AG09319 (cell line): ENCODE measurements at places on chromosomes 4 and X.

DNA sequence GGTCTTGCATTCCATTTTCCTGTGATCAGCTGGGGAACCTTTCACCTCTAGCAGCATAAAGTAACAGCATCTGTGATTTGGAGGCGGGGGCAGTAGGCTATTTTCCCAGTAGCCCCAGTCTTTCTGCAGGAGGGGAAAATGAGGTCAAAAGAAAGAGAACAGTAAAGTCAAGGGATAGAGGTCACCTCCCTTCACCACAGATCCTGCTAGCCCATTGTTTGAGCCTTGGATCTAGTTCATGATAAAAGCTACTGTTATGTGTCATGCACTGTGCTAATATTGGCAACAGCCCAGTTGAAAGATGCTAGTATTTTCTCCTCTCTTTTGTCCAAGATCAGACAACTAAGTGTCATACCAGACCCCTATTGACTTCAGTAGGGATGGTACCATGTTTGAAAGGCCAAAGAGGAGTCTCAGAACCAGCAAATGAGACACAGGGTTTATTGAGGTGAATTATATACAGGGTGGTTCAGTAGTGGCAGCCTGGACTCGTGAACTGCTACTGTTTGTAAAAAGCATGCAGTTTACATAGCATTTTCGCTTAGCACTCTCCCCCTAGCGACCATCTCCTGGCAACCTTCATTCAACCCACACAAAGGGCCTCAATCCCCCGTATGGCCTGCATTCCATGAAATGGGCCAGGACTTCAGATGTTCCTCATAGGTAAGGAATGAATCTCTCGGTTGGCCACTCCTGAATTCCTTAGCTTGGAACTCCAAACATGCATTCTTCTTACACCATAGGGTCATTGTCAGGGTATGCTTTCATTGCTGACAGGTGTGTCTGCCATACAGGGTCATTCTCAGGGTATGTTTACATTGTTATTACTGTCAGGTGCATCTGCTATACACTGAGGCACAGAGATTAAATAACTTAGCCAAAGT lies 170.0 kb upstream of the FRMPD4 start:
- no peak for DNase-seq

- DNase-seq = no peak
Measured at GRCh38 chrX:154334496-154334895, 38.9 kb downstream of the TKTL1 start.

GRCh38 chrX:47390780-47391179 lies 20.4 kb downstream of the ZNF157 start:
- DNase-seq = no peak

GRCh38 chr4:67910585-67910905 lies 26.7 kb upstream of the TMPRSS11D start:
- no peak for DNase-seq

DNA sequence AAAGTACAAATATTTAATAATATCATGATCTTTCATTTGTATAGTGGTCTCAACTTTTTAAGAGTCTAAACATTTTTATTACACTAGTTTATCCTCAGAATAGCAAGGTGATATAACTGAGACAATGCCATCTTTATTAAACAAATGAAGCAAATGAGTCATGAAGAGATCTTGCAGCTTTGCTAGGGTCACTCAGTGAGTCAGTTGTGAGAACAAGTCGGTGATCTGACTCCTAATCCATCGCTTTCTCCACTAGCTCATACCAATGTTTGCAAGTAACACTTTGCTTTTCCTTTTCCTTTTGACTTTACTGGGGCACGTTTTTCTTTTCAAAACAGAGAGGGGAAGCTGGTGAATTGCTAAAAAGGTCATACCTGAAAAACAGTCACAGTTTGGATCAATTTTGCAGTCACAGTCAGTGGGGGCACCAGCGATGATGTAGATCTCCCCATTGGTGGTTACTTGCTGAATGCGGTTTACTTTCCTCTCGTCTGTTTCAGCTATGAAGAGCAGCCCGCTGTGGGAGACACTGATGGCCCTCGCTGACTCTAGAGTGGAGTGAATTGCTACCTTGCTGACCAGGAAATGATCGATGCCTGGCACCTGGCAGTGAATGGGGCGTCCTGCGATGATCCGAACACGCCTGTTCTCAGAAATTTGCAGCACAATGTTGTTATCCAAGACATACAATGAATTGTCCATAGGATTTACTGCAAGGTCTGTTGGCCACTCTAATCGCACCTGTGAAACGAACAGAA lies 75.7 kb downstream of the SH2D1A start:
- no peak for DNase-seq

- DNase-seq = no peak
Measured at GRCh38 chr4:38681281-38681991, 17.4 kb downstream of the KLF3 start.

DNA sequence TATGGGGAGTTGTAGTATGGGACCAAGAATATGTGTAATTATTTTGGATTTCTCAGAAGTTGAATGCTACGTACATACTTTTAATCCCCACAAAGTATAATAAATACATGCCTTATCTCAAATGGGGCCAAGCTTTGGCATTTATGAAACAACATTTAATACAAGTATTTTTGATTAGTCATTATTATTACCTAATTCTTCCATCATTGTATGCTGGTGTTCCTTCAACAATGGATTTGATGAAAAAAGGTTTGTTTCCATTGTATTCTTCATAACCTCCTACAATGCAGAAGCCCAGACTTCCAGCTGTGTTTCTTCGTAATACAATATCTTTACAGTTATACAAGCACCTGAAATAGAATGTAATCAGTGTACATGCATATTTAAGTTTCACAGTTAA lies 83.8 kb downstream of the FIP1L1 start:
- DNase-seq = no peak

DNA sequence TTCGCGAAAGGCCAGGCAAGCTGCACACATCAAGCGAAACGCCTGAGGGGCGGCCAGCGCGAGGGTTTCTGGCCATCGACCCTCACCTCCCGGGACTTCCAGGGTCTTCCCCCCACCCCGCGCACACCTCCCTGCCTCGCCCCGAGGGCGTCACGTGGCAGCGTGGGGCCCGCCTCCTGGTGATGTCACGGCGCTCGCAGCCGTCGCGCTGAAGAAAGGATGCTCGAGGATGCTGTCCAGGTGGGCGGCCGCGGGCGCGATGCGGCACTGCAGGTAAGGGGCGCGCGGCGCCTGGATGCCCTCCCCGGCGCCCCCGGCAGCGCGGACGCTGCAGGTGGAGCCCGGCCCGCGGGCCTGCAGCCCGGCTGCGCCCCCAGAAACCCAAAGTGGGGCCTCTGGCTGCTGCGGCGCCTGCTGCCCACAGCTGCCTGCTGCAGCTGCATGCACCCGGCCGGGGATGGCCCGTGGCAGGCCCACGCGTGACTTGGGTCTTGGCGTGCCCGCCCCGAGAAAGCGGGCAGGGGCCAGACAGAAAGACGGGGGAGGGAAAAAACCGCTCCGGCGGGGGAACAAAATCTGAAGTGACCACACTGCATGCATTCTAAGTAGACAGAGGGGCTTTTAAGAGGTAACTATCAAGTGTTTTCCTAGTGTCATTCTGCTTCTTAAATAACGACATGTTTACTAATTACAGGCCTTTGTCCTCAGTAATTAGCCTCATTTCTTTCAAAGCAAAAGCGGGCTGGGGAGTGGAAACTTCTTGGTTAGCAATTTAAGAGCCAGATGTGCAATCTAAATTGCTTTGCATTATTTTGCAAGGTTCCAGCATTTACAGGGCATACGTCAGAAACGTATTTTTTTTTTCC lies 1.7 kb downstream of the CLCN4 start:
- no peak for DNase-seq

GRCh38 chr4:155881555-155881954 lies 15.5 kb upstream of the ASIC5 start:
- DNase-seq = no peak

DNA sequence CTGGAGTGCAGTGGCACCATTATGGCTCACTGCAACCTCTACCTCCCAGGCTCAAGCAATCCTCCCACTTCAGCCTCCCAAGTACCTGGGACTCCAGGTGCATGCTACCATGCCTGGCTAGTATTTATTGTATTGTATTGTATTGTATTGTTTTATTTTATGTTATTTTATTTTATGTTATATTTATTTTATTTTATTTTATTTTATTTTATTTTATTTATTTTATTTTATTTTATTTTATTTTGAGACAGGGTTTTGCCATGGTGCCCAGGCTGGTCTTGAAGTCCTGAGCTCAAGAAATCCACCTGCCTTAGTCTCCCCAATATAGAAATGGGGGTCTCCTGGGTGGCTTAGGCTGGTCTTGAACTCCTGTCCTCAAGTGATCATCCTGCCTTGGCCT lies 42.6 kb downstream of the ELF2 start:
- DNase-seq = no peak

DNA sequence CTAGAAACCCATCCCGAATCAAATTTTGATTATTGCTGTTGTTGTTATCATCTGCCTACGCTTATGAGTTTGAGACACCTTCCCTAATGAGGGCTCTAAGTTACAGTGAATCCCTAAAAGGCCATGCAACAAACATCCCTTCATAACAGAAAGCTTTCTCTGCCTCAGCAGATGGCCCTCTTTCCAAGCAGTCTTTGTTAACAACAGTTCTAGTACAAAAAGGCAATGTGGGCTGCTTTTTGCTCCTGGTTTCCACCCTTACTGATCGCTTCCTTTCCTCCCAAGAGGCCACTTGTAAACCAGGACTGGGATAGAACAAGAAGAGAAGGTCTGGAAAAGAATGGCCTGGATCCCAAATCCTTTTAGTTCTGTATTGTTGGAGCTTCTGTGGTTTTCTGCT lies 24.2 kb downstream of the GPC4 start:
- DNase-seq = no peak

DNA sequence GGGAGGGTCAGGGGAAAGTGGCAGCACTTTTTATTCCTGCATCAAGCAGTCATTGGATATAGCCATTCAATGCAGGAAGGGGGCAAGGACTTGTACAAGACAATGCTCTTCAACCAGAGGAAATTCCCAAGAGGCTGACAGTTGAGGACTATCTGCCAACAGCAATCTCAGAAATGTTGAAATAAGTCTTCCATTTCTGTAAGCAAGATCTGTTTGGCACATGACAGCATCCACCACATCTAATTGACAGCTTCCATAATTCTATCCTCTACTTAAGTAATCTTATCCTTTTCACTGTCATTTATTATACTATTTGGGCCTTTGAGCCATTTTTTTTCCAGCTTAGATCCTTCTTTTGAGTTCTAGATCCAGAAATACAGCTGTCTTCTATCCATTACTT lies 110.7 kb downstream of the CFAP299 start:
- no peak for DNase-seq

- DNase-seq = no peak
Measured at GRCh38 chr4:61924131-61924530, 724.0 kb downstream of the ADGRL3 start.

- no peak for DNase-seq
Measured at GRCh38 chr4:138567696-138568095, 325.5 kb upstream of the SLC7A11 start.
